AG04449 (cell line): ENCODE measurements at places on chromosomes 7 and 10.
A peak's percentile ranks its signal among the peaks of the same experiment; 100 is the strongest.

GRCh38 chr7:135441791-135442190 lies 68.1 kb downstream of the CNOT4 start:
- no peak for DNase-seq

DNA sequence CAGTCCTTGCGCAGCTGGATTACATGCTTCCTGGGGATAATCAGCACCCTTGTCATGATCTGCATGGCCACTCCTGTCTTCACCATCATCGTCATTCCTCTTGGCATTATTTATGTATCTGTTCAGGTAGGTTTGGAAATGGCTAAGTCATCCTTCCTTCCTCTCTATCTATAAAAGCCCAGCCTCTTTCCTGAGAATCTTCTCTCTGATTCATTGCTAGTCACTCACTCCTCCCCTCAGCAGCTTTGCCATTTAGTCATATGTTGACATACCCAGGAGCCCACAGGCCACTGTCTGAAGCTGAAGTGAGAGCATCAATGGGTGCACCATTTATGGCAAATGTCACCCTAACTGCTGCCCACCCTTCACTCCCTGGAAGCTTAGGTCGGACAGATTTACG lies 52.0 kb downstream of the ABCC2 start:
- peak; percentile 49 for DNase-seq

DNA sequence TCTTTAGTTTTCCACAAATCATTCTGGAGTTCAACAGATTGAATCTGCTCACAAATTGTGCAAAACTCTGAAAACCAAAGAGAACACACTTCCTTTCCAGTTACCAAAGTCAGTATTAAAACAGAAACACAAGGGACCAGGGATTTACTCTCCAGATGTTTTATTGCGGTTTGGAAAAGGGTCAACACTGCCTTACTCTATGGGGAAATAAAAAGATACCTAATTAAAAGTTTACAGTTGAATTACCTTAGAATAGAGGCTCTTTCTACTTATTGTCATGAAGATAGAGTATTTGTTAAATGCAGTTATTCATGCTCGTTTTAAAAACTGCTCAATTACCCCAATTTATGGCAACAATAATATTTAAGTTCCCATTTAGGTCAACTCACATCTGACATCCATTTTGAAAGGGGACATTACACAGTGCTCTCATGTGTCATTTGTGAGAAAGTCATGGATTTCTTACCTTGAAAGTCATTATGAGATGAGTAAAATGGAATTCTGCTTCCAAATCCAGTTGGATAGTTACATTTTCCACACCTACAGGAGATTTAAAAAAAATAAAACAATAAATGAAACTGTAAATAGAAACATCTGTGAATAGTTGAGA lies 8.4 kb downstream of the LAMB1 start:
- DNase-seq = no peak

- DNase-seq = no peak
Observed at GRCh38 chr7:31059551-31059950, 7.4 kb downstream of the ADCYAP1R1 start.

DNA sequence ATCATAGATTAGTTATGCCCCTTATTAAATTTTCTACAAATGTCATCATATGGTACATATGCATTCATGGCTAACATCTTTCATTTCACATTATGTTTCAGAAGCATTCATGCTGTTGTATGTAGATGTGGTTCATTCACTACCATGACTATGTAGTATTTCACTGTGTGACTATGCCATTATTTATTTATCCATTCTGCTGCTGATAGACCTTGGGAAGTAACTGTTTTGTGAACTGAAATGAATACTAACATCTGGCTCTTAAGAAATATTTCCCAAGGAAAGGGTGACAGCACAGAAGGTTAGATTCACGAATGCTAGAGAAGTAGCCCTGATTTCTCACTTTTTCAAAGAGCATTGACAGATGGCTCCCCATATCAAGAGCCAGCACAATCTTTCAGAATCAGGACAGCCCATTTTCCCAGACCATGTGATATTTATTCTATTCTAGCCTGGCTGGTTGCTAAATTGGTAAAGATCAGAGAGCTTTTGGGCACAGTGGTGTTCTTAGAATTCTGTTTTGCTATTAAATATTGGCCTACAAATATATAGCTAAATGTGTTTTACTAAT lies 157.4 kb downstream of the DYNC1I1 start:
- DNase-seq = no peak

DNA sequence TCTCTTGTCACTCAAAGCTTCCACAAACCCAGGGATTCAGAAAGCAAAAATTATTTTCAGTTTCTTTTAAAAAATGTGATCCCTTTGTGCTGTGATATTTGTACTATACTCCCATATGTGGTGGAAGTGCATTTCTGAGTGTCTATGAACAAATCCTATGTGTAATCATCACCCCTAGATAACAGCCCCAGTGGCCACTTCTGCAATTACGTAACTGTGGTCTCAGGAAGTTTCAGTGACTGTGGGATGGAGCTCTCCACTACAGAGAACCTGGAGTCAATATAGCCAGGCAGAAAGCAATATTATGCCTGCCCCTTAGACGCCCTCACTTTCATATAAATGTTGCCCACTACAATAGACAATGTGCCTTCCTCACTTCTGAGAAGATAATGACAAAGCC lies 1101.7 kb upstream of the GHITM start:
- DNase-seq = no peak

- DNase-seq = no peak
Observed at GRCh38 chr10:51510231-51510630, 189.2 kb downstream of the CSTF2T start.

DNA sequence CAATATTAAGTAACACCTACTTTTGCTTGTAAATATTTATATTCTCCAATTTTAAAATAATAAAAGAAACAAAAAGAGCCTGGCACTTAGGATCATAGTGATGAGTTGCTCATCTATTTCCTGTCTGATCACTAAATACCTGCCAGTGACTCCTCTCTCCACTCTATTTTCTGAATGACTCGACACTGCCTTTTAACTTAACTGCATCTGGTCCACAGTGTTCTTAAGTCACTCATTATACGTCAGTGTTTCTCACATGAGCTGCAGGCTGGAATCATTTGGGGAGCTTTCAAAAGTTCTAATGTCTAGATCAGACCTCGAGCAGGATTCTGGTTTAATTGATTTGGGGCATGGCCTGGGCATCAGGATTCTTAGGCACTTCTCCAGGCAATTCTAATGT lies 78.0 kb upstream of the AGBL3 start:
- DNase-seq = no peak

- no peak for DNase-seq
Observed at GRCh38 chr7:116426428-116427156, 72.9 kb upstream of the CAV2 start.

- no peak for DNase-seq
Observed at GRCh38 chr7:30524545-30524944, 19.9 kb upstream of the GGCT start.

DNA sequence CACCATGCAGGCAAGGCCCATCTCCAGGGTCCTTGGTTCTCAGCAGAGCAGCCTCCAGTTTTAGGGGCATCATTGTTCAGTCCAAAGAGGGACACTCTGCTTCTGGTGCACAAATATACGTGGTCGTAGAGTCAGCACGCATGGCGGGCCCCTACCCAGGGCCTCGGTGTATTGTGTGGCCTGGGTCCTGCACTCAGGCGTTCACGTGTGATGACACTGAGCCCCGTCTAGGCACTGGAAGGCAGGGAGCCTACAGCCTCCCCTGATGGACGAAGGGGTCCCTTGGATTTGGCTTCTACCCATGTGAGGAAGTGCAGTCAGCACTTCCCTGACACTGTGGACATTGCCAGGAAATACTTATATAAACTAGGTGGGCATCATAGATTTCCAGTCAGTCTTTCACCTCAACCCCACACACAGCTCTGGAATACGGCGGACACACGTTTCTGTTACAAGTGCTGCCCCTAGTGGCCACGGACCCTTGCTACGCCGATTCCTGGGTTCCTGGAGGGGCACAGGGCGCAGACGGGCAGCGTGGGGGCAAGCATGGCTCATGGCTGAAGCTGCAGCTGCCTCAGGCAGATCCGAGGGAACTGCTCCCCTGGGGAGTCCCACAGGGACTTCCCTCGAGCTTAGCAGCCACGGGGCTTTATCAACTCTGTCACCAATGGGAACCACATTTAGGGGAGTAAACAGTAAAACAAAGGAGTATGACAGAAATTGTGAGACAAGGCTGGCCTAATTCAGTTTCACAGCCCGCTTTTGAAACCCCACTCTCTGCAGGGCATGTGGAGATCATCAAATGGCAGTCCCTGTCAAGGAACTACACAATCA lies 25.4 kb downstream of the AIFM2 start:
- no peak for DNase-seq

GRCh38 chr10:3763852-3764625 lies 21.0 kb downstream of the KLF6 start:
- no peak for DNase-seq

DNA sequence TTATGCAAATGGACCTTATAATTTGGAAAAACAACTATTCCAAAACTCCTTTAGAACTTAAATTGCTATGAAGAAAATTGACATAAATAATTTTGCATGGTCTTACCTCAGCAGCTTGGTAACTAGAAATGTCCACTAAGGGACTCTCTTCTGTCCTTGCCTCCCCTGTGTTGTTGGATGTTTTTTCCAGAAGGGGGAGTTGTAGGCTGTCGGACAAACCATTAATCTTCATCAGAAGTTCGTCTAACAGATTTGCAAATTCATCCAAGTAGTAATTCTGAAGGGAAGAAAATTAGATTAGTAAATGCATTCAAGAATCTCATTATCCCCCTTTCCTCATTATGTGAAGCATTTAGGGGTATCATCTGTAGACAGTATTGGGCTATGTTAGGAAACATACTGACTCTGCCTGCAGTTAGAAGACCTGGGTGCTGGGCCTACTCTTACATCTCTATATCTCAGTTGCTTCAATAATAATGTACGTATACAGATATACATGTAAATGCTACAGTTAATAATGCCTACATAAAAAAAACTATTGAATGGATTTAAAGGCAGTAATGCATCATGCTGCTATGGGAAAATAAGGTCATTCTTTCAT lies 155.6 kb downstream of the PKD1L1 start:
- DNase-seq = no peak

DNA sequence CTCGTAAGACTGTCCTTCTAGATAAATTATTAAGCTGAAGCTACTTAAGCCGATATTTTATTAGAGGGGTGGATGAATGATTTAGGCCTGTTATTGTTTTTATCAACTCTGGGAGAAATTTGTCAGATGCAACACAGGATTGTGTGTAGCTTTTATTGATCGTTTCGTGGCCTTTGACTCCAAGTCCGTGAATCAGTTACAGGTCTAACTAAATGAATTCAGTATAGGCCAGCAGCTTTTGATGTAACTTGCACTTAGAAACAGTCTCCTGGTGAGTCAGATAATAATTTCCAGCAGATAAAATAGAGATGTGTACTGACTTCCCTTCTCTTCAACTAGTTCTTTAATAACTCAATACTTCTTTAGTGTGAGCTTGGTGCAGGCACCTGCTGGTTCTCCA lies 341.7 kb upstream of the SMIM30 start:
- DNase-seq = no peak

DNA sequence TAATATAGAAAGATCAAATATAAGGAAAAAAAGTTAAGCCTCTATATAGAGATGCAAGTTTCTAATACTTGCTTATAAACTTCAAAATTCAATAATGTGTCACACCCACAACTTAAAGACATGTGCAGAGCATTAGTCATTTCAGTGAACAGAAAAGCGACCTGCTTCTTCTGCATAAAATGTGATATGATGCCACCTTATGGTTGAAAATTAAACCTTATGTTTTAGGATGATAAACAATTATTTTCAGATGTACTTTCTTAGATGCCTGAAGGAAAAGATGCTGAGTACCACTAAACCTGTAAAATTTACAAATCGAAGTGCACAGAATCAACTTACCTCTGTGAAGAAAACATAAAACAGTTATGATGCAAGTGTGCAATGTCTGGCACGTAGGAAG lies 96.0 kb downstream of the MTERF1 start:
- peak; percentile 7 for DNase-seq

- DNase-seq = no peak
Observed at GRCh38 chr10:36504758-36505157, 620.6 kb upstream of the ANKRD30A start.

- DNase-seq = no peak
Observed at GRCh38 chr10:6409971-6410643, 170.0 kb downstream of the PRKCQ start.

GRCh38 chr7:2450198-2451107 lies 25.7 kb downstream of the GRIFIN start:
- no peak for DNase-seq

DNA sequence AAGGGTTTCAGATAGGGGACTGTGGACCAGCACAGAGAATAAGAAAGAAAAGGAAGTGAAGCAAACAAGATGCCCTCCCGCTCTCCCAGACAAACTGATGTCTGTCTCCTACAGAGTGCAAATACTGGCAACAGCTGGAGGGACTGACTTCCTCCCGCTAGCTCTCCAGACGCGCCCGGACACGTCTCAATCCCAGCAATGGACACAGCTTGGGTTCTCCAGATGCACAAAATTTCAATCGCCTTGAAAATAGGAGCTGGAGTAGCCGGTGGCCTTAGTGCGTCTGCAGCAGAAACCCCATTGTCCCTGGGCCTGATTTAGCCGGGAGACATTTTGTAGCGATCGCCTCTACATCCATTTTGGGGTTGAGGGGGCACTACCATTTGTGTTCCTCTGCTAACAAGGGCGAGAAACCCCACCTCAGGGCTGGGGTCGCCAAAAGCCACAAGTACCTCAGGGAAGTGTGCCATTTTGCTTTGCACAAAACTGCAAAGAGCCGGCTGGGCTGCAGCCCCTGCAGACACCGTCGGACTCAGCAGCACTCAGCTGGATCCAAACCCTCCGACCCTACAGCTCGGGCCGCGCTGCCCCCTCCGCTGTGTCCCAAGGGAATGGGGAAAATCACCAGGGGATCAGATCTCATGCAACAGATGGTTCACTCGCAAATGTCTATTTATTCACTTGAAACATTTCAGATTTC lies 5.9 kb downstream of the CPA2 start:
- DNase-seq = no peak

- no peak for DNase-seq
Observed at GRCh38 chr10:132139526-132139925, 47.2 kb upstream of the DPYSL4 start.

DNA sequence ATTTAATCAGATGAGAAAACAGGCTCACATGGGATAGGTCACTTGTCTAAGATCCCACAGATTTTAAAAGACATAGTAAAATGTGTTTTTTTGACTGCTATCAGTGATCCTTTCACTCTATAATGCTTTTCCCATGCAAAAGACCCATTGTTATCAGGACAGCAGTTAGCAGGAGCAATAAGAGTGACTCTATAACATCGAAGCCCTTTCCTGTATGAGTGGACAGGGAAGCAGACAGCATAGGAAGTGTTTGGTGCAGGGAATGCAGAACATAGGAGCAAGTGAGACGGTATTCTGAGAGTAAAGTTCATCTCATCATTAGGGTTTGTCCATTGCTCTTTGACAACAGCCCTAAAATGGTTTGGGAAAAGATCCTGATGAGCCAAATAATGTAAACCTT lies 68.5 kb downstream of the SLC25A13 start:
- DNase-seq = no peak

DNA sequence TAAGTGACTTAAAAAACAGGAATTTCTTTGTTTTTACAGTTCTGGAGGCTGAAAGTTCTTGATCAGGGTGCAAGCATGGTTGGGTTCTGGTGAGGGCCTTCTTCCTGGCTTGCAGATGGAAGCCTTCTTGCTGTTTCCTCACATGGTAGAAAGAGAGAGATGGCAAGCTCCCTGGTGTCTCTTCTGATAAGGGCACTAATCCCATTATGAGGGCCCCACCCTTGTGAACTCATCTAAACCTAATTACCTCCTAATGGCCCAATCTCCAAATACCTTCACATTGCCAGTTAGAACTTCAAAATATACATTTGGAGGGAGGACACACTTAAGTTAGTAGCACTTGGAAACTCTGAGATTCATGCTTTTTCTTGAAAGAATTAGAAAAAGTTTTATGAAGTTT lies 314.4 kb upstream of the AOAH start:
- DNase-seq = no peak

- no peak for DNase-seq
Observed at GRCh38 chr10:16794005-16794404, 23.2 kb downstream of the RSU1 start.
